Activated CD8-positive, alpha-beta memory T cell treated with anti-CD3 and anti-CD28 coated beads for 24 hours (primary cell): ENCODE measurements at places on chromosomes 1 and 21.

DNA sequence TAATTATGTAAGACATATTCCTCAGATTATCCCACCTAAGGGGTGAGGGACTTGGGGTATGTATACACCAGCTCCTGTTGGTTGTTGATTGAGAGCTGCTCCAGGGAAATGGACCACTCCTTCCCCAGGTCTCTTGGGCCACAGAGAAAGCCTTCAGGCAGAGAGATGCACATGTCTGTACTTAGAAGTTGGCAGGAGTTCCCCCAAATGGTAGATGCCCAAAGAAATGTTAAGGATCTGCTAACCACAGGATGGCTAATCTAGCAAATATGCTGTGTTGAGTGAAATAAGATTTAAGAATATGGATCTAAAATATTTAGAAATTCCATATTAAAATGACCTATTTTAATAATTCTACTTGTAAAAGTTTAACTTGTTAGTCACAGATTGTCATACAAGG lies 100.8 kb upstream of the DNAH14 start:
- no peak for DNase-seq

- DNase-seq: no peak
These were observed 303.1 kb upstream of the RUNX1 start for GRCh38 chr21:35352066-35352770.

DNA sequence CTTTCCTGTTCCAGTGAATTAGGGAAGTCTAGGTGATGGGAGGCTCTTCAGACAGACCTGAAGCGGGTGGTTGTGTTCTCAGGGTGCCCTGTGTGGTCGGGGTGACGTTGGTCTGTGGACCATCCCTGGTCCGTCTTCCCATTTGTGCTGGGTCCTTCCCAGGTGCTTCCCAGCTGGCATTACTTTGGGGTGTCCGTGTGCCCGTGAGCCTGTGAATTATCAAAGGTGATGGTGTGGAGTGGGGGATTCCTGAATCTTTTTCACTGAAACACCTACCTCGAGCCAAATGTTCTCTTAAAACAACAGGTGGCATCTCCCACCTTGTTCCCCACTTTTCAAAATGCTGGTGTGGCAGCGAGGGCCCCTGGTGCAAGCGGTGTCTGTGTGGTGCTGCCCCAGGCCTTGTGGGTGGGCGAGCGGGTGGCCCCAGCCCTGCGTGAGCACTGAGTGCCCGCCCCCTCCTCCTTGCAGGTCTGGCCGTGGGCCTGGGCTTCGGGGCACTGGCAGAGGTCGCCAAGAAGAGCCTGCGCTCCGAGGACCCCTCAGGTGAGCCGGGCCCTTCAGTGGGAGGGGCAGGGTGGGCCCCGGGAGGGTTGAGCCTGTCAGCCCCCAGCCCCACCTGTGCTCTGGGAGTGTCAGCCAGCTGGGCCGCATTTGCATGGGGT lies 37.0 kb downstream of the COQ8A start:
- DNase-seq: no peak

DNA sequence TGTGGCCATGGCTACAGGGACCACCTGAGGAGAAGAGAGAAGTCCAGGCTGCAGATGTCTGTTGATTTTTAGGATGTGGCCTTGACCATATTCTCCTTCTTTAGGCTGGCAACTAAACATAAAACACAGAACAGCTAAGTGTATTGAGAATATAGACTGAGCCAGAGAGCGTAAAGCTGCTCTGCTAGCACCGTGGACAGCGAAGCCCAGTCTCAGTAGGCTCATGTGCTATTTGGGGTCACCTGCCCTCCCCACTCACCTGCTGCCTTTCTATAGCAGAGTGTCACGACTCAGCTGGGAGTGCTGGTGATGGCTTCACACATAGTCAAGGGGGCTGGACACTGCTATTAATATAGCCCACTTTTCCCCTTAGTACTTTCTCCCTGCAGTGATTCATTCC lies 278.5 kb downstream of the KCNH1 start:
- no peak for DNase-seq

GRCh38 chr1:38534473-38534823 lies 325.1 kb downstream of the RRAGC start:
- no peak for DNase-seq

DNA sequence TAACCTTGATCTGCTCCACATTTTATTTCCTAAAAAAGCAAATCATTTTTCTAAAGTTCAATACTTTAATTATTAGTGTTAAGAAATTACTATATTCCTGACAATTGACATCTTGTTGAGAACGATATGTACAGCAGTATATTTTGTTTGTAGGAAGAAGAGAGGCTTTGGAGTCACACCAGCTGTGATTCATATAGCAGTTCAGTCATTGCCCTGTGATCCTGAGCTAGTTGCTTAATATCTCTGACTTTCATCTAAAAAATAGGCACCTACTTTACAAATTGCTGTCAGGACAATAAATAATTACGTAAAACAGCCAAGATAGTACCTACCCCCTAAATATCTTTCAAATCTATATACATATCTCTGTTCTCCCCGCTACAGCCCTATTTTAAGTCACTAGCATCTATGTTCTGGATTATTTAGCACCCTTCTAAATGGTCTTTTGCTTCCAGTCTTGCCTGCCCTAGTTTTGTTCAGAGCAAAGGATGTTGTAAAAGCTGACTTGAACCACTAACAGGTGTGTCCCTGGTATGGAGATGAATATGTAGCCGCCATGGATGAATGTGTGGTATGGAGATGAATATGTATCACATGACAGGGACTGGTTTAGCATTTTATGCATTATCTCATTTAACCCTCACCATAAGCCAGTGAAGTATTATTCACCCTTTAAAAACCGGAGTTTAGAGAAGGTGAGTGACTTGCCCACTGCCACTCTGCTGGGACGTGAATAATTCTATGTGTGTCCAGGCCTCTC lies 42.2 kb downstream of the RNF220 start:
- DNase-seq: no peak

- DNase-seq: no peak
These were observed 106.4 kb downstream of the RGL1 start for GRCh38 chr1:183911285-183911684.

GRCh38 chr21:17414766-17415165 lies 98.1 kb upstream of the CXADR start:
- DNase-seq: no peak

DNA sequence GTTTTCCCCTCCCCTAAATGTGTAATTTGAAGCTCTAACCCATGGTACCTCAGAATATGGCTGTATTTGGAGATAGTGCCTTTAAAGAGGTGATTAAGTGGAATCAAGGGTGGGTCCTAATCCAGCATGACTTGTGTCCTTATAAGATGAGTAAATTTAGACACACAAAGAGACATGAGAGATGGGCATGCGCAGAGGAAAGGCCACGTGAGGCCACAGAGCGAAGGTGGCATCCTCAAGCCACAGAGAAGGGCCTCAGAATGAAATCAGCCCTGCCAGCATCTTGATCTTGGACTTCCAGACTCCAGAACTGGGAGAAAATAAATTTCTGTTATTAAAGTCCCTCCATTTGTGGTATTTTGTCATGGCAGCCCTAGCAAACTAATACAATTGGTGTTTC lies 2.9 kb upstream of the PLA2G2F start:
- no peak for DNase-seq

DNA sequence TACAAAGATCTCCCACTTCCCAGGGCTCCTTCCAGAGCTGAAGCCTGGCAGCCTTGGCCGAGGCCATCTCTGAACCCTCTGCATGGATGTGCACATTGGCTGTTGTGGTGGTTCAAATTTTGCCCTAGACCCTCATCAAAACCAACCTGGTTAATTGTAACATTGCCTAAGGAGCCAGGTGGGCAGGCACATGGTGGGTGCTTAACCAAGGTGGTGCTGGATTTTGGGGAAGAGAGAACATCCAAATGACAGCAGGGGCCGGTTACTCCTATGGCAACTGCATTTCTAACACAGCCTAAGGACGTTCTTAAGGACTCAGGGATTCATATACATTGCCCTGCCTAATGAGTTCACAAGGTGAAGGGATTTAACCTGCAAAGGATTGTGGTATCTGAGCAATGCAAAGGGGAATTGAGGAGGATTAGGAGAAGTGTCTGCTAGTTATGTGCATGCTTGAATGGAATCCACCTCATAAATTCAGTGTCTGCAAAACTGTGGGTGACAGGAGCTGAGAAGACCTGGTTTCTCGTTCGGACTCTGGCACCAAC lies 10.3 kb downstream of the RUNX1 start:
- DNase-seq: peak; percentile 54

GRCh38 chr1:230682274-230682673 lies 31.6 kb downstream of the AGT start:
- no peak for DNase-seq

DNA sequence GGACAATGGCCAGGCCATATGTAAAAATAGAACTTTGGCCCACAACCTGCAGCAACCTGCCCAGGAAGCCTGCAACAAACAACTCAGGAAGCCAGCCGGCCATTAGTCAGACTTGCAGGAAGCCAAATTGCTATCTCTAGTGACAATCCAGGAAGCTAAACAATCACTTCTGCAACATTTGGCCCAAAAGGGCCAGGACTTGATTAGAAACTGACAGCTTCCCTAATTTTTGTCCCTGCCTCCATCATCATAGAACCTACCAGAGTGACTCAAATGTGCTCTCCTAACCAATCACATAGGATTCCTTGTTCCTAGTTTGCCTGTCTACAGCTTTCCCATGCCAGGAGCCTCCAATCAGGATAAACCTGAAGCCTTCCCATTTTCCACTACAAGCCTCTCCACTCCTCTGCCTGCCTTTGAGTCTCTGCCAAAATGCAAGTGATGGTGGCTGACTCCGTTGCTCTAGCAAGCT lies 639.3 kb downstream of the PTPRU start:
- no peak for DNase-seq

DNA sequence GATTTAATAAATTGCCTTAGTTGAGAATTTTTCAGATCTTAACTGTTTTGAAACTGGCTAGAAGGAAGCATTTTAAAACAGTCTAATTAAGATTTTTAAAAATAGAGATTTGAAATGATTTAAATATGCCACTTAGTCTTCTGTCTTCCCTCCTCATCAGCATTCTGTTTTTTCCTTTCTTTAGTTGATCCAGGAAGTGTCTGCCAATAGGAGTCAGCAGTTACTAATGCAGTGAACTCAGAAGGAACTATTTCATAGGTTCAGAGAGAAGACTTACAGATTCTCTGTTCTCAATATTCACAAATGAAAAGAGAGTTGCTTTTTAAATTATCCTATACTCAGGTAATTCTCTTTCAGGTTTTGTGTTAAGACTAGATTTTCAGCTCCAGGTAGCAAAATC lies 84.5 kb downstream of the RPS6KC1 start:
- no peak for DNase-seq

DNA sequence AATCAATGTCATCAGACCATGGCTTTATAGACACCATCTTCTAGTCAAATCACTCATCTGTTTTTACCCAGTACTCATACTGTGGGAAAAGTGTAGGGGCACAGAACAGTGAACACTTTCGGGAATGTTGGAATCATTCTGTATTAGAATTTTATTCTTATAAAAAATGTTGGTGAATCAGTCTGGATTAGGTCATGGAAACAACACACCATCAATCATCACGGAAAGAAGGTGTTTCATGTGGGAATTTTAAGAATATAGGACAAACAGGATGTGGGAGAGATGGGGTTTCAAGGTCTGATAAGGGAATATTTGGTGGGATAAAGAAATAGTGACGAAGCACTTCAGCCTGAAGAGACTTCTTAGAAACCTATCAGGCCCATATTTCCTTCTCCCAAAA lies 17.3 kb downstream of the GBP1 start:
- DNase-seq: no peak

GRCh38 chr1:93615582-93616150 lies 66.0 kb downstream of the BCAR3 start:
- peak; percentile 72 for DNase-seq

- DNase-seq: no peak
These were observed 173.4 kb upstream of the RUNX1 start for GRCh38 chr21:35222541-35222941.

DNA sequence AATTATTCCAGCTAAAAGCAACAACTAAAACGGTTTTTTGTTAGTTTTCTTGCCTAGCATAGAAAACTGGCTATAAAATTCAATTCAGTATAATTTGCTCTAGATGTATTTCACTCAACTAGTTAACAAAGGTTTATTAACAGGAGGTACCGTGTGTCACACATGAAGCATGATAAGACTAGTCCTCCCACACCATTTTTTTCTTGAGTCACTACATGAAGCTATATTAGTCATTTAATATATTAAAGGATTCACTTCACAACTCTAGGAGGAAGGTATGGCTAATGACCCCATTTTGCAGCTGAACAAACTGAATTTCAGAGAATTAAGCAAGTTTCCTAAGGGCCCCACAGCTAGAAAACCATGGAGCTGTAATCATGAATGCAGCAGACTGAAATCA lies 307.8 kb upstream of the USP25 start:
- no peak for DNase-seq

- DNase-seq: no peak
These were observed 268.8 kb upstream of the CSF3R start for GRCh38 chr1:36751525-36751924.

DNA sequence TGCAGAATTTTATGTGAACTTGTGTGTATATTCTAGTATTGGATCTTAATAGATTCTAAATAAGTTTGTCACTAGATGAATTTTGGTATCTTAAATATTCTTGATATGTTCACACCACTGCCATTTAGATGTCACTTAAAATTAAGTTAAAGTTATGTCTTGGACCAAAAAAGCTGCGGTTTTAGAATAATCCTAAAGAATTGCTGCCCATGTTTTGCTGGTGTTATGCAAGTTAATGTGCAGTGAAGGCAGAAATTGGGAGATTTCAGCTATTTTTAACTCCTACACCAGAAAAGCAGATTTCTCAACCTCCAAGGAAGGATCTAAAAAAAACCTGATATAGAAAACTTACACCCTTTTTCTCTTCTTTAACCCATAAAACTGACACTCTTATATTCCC lies 757 bp downstream of the ACADM start:
- DNase-seq: no peak

- no peak for DNase-seq
These were observed 3.8 kb downstream of the LCA5L start for GRCh38 chr21:39441502-39442475.
